Thyroid gland (tissue), 4 donors: ENCODE measurements at places on chromosomes 16 and 17. TPM values are rescaled to one million over a fixed set of nuclear protein-coding genes. Genes with fewer than 3 reads are reported as not detected.

Gene SMIM5
- 13.6 TPM for total RNA-seq

Gene HOXB7
- 1.0 TPM for total RNA-seq

Gene KCNH6
- not detected for total RNA-seq

Gene CRHR1
- total RNA-seq: not detected

Gene ZG16B
- not detected for total RNA-seq

Gene HAS3
- total RNA-seq: 6.9 TPM

Gene SLC5A11
- not detected for total RNA-seq

Gene CTRL
- total RNA-seq: 0.34 TPM

Gene PIRT
- total RNA-seq: not detected

Gene SALL1
- 23.0 TPM for total RNA-seq

Gene PRSS33
- total RNA-seq: not detected

Gene HS3ST3B1
- total RNA-seq: 3.0 TPM

Gene XYLT2
- total RNA-seq: 33.4 TPM

Gene GALR2
- not detected for total RNA-seq

Gene C16orf89
- 307 TPM for total RNA-seq
